ENCODE measurements at places on chromosomes 6 and 20.

DNA sequence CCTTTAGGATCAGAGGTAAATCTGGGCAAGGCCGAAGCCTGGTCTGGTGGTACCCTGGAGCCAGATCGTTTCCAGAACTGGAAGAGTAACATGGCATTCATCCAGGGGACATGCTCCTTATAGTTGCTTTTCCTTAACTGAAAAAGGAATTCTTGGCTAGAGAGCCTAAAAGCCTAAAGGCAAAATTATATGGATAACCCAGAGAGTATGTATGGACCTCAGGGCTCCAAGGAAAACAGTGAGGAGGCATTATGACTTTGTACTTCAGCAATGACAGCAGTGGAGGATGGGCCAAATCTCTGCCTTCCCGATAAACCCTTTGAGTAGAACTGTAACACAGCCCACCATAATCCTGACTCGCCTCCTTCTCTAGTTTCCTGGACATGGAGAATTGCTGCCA lies 29.3 kb downstream of the ARHGAP18 start:
- no peak for DNase-seq

DNA sequence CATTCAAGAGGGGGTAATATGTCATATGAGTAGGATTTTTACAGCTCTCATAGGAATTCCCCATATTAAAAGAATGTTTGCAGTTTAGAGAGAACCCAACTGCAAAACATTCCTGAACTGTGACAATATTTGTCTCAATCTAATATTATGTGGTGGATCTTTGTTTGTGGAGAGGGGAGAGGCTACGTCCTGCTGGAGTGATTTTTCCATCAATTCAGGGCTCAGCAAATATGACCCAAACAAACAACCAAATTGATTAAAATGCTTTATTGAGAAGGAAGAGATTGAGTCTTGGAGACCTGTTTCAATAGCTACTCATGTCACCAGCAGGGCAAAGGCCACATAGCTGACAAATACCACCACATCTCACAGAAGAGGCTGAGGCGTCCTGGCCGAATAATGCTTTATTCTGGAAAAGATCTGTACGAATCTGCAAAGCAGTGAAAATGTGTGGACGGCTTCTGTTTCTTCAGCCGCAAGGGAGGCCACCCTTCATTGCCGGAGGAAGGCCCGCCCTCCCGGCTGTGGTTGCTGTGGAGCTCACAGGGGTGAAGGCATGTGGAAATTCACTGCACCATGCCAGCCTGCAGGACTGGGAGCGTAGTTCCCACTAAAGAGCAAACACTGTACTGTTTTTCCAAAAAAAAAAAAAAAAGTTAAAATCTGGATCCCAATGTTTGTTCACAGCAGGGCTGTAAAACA lies 89.7 kb upstream of the QKI start:
- DNase-seq: no peak

DNA sequence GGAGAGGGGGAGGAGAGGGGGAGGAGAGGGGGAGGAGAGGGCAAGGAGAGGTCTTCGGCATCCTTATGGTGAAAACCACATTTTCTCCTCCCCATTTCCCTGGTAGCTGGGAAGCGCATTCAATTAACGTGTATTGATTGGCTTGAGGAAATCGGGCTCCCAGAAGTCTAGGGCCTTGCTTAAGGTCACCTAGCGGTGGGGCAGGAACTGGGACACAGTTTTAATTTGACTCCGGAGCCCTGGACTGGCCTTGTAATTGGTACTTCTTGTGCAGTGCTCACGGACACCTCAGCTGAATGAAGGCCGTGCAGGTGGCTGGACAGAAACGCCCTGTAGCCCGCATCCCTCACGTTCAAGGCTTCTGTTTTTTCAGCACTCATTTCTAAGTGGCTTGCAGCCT lies 42.8 kb downstream of the CTCFL start:
- no peak for DNase-seq

DNA sequence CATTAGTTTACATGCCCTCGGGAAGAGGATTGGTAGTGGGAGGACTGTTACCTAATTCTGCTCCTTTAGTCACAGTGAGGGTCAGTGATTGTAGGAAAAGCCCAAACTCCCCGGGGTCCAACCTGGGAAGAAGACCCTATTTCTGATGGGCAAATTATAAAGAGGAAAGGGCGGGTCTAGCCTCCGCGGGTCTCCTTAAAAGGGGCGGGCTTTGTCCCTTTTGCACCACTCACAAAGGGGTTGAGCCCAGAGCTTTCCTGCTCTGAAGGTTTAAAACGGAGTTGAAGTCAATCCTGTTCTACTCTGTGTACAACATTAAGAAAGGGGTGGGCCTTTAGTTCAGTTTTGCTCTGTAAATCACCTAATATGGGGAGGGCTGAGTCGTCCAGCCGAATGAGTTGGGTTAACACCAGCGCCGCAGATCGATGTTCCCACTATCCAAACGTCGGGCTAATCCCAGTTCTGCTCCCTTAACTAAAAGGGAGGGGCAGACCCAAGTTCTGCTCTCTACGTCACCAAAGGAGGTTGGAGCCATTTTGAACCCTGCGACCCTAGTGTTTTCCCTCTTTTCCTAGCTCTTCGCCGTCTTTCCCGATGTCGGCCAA lies 920 bp upstream of the RNF5 start:
- peak; percentile 59 for DNase-seq

- no peak for DNase-seq
Measured at GRCh38 chr6:143961066-143961465, 47.0 kb downstream of the PLAGL1 start.

GRCh38 chr6:163354085-163354484 lies 60.4 kb upstream of the QKI start:
- DNase-seq: no peak

GRCh38 chr20:60482221-60483008 lies 524.2 kb downstream of the CDH26 start:
- no peak for DNase-seq

DNA sequence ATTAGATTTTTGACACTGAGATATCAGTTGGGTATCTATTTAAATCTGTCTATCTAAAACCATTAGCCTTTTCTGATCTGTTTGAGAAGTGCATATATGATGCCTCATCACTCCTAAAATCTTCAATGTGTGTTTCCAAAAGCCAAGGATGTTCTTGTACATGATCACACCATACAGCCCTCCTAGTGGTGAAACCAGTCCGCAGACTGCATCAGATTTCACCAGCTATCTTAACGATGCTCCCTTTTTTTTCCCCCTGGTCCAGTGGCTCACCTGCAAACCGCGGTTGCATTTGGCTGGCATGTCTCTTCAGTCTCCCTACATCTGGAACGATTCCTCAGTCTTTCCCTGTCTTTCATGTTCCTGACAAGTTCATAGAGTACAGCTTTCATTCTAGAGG lies 4.0 kb downstream of the KIZ start:
- no peak for DNase-seq

GRCh38 chr6:111583986-111584385 lies 21.7 kb downstream of the TRAF3IP2 start:
- no peak for DNase-seq

- DNase-seq: no peak
Measured at GRCh38 chr6:17552861-17553260, 47.2 kb upstream of the FAM8A1 start.

Data from AML-193 (cell line).